ENCODE measurements at places on chromosomes 16 and 17.
A peak's percentile ranks its signal among the peaks of the same experiment; 100 is the strongest.

GRCh38 chr16:20613481-20614185 is 37.5 kb upstream of the ACSM2B start:
- no peak for DNase-seq

GRCh38 chr17:65697661-65698060 is 136.2 kb upstream of the AXIN2 start:
- DNase-seq, result no peak

DNA sequence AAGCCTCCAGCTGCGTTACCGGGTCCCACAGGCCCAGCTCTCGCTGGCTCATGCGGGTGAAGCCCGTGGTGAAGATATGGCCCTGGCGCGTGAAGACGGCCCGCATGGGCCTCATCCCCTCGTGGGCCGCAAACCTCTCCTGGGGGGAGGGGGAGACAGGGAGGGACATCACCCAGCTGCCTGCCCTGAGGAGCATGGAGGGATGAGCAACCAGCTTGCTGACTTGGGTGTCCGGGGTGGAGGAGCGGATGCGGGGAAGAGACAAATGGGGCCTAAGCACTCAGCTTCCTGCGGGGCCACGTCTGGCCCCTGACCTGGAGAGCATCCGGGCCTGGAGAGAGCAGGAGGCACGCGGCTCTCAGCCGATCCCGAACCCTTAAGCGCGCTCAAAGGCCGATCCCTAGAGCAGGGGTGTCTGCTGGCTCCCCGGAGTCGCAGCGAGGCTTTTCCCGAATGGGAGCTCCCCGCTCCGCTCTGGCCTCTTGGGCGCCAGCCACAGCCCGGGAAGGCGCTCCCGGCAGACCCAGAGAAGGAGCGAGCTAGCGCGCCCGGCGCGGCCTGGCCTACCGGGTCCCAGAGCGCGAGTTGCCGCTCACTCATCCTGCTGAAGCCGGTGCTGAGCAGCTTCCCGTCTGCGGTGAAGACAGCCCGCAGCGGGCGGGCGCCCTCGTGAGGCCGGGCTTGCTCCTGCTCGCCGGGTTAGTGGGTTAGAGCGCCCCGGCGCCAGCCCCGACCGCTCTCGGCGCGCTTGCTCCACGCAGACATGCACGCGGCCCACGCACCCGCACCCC is 5.0 kb downstream of the CORO6 start:
- DNase-seq, result peak; percentile 11

DNA sequence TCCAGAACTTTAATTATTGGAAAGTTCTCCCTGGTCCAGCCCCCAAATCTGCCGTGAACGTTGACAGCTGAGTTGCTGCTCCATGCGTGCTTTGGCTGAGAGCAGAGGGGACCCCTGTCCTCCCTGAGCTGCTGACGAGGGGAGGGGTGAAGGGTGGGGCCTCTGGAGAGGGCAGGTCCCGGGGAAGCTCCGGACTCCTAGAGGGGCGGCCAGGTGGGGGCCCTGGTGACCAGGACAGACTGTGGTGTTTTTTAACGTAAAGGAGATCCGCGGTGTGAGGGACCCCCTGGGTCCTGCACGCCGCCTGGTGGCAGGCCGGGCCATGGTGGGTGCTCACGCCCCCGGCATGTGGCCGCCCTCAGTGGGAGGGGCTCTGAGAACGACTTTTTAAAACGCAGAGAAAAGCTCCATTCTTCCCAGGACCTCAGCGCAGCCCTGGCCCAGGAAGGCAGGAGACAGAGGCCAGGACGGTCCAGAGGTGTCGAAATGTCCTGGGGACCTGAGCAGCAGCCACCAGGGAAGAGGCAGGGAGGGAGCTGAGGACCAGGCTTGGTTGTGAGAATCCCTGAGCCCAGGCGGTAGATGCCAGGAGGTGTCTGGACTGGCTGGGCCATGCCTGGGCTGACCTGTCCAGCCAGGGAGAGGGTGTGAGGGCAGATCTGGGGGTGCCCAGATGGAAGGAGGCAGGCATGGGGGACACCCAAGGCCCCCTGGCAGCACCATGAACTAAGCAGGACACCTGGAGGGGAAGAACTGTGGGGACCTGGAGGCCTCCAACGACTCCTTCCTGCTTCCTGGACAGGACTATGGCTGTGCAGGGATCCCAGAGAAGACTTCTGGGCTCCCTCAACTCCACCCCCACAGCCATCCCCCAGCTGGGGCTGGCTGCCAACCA is at the start of gene MC1R:
Gene MC1R, plus strand, starts transcription at position 410 of the 895 bp plus-strand sequence. Its CDS starts 397 bp downstream, at position 807.
- DNase-seq, result no peak

DNA sequence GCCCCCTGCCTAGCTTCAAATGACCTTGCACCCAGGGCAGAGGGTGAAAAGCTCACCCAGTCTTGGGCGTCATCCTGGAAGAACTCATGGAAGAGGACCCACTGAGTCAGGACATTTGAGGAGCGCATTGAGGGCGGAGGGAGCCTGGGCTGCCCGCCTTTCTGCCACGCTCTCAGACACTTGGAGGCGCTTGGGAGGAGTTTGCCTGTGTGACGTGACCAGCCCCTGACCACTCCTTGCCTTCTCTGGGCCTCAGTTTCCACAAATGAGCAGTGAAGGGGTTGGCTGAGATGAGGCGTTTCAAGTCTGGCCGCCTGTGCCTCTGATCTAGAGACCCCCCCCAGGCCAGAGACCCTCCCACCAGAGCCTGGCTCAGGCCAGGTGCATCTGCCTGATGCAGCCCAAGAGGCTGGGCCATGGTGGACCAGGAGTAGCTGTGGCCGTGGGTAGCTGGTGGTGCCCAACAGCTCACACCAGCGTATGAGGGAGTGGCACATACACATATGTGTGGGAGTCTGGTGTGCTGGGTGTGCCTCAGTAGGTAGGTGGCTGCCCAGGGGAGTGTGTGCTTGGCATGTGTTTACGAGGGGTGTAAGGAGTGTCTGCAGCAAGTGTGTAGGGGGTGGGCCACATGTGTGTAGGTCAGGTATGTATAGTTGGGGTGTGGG is 80.2 kb upstream of the TOB1 start:
- no peak for DNase-seq

- no peak for DNase-seq
Measured at GRCh38 chr17:6019959-6020358, 50.2 kb upstream of the WSCD1 start.

GRCh38 chr16:69709456-69710084 is 16.8 kb downstream of the NQO1 start:
- peak; percentile 61 for DNase-seq

DNA sequence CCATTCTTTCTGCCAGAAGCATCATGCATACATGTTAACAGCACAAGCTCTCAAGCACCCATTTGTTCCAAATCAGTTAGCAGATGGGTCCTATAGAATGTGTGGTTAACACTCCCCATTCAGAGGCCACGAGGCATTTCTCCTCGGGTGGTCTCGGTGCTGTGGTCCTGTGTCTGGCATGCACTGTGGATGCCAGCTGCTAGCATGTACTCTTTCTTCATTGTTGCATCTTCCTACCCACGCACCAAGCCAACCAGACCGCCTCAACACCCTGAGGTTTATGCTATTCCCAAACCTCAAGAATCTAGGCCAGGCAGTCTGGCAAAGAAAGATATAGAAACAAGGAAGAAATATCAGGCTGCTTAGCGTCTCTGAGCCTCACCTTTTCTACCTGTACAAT is 27.8 kb upstream of the MRTFB start:
- no peak for DNase-seq

DNA sequence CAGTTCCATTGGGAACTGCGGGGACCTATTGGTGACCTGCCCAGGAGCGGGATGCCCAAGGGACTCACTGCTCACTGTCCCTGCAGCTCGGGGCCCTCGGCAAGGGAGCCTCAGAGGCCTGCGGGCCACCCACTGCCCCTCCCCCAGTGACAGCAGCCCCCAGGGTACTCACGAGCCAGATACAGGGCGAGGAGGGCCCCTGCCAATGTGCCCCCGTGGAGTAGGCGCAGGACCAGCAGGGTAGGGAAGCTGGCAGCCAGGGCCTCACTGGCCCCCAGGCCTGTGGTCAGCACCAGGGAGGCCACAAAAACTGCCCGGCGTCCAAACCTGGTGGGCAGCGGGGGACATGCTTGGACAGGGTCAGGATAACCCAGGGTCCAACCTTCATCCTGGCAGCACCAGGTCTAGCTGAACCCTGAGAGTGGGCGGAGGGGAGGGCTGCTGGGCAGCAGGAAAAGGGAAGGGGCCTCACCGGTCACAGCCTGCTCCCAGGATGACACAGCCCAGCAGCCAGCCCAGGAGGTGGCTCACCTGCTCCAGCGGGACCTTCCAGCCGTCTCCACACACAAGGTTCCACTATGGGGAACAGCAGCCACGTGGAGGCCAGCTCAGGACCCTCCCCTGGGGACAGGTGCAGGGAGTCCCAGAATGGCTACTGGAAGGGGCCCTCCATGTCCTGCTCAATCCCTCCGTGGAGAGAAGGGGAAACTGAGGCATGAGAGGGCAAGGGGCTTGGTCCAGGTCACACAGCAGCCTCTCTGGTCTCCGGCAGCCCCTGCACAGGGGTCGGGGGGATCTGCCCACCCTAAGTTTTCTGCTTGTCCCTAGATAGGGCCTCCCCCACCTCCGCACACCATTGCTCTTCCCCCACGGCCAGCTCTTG is 855 bp downstream of the SLC22A31 start:
- no peak for DNase-seq

DNA sequence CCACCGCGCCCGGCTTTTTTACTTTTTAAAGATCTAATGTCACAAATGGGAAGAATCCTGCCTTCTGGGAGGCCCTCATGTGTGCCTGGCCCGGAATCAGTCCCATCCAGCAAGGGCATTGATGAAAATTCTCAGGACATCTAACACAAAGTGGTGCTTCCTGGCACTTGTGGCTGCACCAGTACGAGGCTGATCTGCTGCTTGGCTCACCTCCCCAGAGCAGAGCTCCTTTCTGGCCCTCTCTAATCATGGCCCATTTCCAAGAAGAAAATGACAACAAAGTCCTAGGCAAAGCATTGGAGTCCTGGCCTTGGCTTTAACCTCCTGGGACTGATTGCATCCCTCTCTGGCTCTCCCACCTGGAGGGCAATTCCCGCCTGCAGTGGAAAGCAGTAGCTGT is 50.7 kb upstream of the SIAH1 start:
- DNase-seq, result no peak

DNA sequence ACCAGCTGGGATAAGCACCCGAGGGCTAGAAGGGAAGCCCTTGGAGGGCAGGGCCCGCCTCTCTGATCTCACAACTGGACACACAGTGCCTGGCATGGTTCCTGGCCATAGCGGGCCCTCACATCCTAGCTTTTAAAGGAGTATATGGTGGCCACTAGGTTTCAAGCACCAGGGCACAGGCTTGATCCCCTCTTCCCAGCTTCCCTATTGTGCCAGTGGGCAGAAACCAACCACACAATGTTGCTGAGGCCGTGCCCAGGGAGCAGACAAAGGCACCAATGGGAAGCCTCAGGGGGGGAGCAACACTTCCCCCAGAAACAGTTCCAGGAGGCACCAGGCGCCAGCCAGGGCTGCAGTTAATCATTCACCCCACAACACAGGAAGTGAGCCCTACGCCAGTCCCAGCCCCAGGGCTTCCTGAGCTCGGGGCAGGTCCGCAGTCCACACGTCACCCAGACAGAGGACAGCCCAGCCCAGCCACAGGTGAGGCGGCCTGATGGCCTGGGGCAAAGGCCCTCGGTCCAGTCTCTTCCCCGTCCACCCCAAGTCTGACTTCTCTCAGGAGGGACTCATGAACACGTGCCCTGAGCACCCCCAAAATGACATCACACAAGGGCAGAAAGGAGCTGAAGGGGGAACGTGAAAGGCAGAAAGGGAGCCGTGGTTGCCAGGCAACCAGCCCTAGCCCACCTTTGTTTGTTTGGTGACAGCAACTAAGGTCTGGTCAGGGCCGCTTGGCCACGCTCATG is 12.8 kb downstream of the SMIM5 start:
- DNase-seq, result no peak

DNA sequence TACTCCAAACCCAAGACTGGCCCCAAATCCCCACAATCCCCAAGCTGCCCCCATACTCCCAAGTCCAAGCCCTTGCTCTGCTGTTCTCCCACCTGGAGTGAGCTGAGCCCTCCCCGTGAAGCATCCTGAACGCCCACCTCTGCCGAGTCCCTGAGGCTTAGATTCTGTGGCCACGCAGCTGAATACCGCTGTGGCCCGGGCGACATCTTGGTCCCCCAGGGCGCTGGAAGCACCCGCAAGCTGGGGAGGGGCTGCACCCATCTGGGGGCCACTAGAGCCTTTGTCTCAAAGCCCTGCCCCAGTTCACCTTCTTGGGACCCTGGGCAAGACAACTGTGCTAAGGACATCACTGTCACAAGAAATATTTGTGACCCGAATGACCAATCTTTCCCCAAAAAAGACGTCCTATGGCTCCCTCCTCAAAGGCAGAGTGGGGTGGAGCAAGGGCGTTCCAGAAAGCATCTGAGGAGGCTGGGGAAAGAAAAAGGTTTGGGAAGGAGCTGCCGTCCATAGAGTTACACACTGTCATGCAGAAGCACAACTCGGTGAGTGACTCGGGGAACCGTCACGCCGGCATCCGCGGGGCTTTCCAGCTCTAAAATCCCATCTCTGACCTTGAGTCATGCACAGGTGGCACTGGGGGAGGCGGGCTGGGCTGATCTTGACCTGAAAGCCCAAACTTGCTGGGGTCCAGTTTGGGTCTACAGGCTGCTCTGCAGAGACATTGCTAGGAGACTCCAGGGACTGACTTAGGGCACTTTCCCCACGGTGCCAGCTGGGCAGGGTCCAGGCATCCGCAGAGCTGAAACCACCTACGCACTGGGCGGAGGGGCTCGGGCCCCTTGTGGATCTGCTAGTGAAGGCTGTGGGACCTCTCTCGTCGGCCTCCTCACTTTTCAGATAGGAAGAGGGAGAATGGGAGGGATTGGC is 6.6 kb downstream of the PTX4 start:
- no peak for DNase-seq

GRCh38 chr16:75590920-75591843 is 25.0 kb downstream of the GABARAPL2 start:
- no peak for DNase-seq

GRCh38 chr17:44917456-44917855 is 2.2 kb upstream of the GFAP start:
- DNase-seq, result no peak

GRCh38 chr16:11698271-11698689 is 30.0 kb downstream of the SNN start:
- no peak for DNase-seq

DNA sequence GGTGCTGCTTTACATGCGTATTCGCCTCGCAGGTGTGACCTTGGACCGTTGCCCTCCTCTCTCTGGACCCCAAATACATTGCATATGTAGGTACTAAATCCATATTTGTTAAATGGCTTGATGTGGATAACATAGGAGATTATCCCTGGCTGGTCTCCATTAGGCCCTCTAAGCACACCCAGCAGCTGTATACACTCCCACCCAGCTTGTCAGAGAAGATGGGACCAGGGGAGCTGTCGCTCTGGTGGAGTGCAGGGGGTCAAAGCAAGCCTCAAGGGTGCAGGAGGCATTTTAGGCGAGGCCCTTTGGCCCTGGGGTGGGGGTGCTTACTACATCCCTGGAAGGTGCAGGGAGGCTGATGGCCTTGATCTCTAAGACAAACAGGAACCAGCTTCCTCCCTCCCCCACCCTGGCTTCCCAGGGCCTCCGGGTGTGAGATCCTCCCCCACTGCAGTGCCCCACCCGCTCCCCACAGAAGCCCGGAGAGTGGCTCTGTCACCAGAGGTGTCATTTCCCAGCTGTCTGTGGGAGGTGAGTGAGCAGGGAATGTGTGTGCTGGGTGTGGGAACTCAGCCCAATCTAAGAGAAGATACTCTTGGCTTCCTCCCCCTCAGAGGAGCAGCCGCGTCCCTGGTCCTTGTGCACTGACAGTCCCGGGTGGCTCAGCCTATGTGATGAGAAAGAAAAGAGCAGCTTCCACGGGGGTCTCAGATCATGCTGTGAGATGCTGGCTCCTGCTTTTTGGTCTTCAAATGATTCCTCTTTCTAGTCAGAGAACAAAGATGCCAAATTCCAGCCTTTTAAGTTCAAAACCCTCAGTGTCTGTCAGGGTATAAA is 1.4 kb upstream of the VAMP2 start:
- peak; percentile 21 for DNase-seq
